ENCODE measurements at places on chromosomes 7 and 10. TPM values are rescaled to one million over a fixed set of nuclear protein-coding genes. Genes with fewer than 3 reads are reported as not detected.
A peak's percentile ranks its signal among the peaks of the same experiment; 100 is the strongest.

- H3K27ac ChIP-seq, result no peak overlapping the region
- H3K4me3 ChIP-seq, result no peak overlapping the region
- no peak for DNase-seq
- no peaks in the 10 kb centered on the region for H3K27me3 ChIP-seq
- H3K36me3 ChIP-seq, result no peaks in the 10 kb centered on the region
- H3K4me1 ChIP-seq, result no peaks in the 10 kb centered on the region
These were observed 174.9 kb downstream of the CREB5 start for GRCh38 chr7:28587211-28587610.

The ZYX gene
- 282 TPM for total RNA-seq

The SAP25 gene
- 10.1 TPM for total RNA-seq

DNA sequence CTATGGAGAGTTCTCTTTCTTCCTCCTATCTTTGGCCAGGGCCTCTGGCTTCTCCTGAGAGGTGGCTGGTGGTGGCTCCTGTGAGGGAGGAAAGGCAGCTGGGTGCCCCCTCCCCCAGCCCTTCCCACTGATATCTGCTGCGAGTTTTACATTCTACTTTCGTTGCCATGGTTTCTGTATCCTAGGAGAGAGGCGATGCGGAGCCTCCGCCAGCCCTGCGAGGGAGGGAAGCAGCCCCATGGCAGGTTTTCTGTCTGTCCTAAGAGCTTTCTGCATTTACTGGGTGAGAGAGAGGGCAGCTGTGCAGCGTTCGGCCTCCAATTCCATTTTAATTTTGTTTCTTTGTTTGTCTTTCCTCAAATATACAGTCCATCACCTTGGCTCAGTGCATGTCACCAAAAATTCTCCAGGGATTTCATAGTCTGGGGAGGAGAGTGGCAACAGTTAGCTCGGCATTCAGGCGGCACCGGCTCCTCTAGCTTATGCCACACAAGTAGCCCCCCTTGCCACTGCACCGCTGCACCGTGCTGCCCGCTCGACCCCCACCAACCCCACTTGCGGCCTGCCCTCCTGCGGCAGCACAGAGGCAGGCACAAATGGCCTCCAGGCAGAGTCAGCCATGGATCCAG lies 20.4 kb downstream of the DNAJB12 start:
- DNase-seq, result peak; percentile 78
- H3K27ac ChIP-seq, result peak overlapping the region; percentile 78
- peaks cover 50% of the 10 kb centered on the region for H3K4me1 ChIP-seq
- H3K36me3 ChIP-seq, result no peaks in the 10 kb centered on the region
- H3K27me3 ChIP-seq, result no peaks in the 10 kb centered on the region

DNA sequence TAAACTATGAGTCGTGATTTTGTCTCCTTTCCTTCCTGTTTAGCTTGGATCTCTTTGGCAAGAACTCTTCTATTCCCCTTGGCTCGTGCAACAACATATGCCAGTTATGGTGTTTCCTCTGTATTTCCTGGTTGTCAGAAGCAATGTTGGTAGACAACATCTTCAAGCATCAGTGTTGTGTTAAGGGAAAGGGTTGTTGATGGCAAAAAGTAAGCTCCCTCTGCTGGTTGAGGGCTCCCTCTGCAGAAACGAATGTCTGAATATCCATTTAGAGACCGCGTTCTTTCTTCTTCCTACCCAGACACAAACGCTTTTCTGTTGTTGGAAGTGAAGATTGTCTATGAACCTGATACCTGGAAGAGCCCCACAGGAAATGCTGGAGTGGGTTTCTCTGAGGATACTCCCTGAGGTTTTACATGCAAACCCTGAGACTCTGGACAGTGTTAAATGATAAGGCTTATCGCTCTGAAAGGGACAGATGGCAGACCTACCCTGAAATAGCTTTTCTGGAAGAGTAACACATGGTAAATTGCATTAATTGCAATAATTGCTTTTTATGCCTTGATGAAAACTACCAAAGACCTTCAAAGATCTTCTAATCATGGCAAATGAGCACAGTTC lies 23.5 kb upstream of the C1QL3 start:
- no peak overlapping the region for H3K4me3 ChIP-seq
- no peaks in the 10 kb centered on the region for H3K27me3 ChIP-seq
- DNase-seq, result no peak
- no peak overlapping the region for H3K27ac ChIP-seq
- H3K36me3 ChIP-seq, result no peaks in the 10 kb centered on the region
- no peaks in the 10 kb centered on the region for H3K4me1 ChIP-seq

DNA sequence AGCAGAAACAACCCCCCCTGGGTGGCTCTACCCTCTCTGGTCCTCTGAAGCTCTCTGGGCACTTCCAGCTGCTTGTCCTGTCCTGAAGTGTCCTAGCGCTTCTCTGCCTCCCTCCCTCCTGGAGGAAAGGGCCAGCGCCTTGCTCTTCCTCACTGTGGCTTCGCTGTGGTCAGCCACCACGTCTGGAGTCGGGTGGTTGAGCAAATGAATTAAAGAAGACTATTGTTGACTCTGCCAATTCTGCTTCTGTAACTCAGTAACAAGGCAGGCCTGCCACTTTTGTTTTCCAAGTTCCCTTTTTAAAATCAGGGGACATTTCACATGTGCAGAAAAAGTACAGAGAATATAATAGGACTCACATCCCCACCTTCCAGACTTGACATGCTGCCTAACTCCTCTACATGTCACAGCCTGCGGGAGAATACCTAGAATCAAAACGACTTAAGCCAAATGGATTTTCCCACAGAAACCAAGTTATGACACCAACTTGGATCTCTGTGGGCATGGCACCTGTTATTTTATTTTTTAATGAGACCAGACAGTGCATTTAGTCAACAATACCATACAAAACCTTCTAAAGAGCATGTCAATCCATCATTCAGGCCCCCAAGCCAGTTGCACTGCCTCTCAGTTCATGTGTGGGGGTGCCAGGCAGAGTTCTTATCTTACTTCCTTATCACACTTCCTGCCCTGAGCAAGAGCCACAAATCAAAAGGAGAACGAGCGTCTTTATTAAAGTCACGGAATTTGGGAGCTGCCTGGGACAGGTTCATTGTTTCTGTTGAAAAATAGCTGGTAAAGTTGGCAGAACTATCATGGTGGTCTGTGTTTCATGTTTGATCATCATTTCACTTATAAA lies 6.8 kb downstream of the FFAR4 start:
- no peak for DNase-seq
- no peak overlapping the region for H3K27ac ChIP-seq
- no peaks in the 10 kb centered on the region for H3K4me1 ChIP-seq

GRCh38 chr10:131147301-131147975 lies 164.1 kb downstream of the TCERG1L start:
- H3K4me1 ChIP-seq, result peaks cover 4% of the 10 kb centered on the region
- no peak for DNase-seq
- H3K27me3 ChIP-seq, result no peaks in the 10 kb centered on the region
- H3K27ac ChIP-seq, result no peak overlapping the region
- H3K4me3 ChIP-seq, result no peak overlapping the region

- H3K4me3 ChIP-seq, result no peak overlapping the region
- H3K27ac ChIP-seq, result no peak overlapping the region
- H3K27me3 ChIP-seq, result no peaks in the 10 kb centered on the region
- DNase-seq, result no peak
- no peaks in the 10 kb centered on the region for H3K36me3 ChIP-seq
These were observed 97.5 kb downstream of the DNAJB9 start for GRCh38 chr7:108667216-108667615.

All from ovary (tissue), 10 donors.